CD8-positive, alpha-beta T cell (primary cell): ENCODE measurements at places on chromosomes 1 and 21.

GRCh38 chr1:106836708-106837107, 219.8 kb upstream of the PRMT6 start:
- DNase-seq, result no peak

DNA sequence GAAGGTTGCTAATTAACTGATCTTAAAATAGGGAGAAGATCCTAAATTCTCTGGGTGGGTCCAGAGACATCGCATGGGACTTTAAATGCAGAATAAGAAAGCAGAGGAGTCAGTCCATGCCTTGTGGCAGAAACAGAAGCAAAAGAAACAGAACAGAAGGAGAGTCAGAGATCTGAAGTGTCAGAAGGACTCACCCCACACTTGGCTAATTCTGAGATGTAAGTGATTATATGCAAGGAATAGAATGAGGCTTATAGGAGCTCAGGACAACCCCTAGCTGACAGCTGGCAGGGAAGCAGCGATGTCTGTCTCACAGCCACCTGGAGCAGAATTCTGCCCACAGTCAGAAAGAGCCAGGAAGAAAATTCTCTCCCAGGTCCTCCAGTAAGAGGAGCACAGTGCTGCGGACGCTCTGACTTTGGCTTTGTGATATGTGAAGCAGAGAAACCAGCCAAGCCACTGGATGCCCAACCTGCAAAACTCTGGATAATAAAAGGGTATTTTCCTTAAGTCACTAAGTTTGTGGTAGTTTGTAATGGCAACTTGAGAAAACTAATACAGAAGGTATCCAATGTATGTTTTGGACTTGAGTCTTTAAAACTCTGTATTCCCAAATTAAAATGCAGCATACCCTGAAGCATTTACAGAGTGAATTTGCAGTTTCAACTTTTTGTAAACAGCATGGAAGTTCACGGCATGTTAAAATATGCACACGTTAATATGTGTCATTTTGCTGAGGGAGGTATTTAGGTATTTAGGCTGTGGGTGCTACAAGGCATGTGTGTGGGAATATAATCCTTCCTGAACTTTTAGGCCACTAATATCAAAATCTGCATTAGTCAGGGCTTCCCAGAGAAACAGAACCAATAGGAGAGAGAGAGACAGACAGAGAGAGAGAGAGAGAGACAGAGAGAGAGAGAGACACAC, 388.5 kb downstream of the PCP4 start:
- DNase-seq, result no peak

- DNase-seq, result peak; percentile 2
Measured at GRCh38 chr1:6785728-6786505, 663 bp downstream of the CAMTA1 start.

- DNase-seq, result no peak
Measured at GRCh38 chr21:25390701-25391100, 216.6 kb downstream of the MRPL39 start.

DNA sequence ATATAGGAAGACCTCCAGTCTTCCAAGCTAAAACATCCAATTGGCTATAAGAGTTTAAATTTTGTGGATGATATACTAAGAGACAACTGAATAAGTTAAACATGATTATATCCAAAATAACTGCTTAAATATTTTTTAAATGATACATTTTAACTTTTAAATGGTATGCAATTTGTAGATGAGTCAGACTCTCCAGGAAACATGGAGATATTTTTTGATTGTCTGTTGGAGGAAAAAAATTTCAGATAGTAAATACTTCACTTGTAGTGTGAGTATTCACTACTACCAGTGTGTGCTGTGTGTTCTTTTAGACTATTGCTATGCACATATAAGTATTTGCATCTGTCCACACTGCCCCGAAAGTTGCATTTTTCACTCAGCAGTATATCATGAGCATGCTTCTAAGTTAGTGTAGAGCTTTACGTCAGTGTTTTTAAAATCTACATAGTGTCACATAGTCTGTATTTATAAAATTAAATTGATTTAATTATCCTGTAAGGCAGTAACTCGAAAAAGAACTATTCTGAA, 91.1 kb downstream of the USP25 start:
- DNase-seq, result no peak

GRCh38 chr1:187051618-187052232, 223.0 kb downstream of the PLA2G4A start:
- peak; percentile 46 for DNase-seq
